Muscle of leg (tissue), 16 donors: ENCODE measurements at places on chromosomes 6 and 20. TPM values are rescaled to one million over a fixed set of nuclear protein-coding genes. Genes with fewer than 3 reads are reported as not detected.

The NHLRC1 gene
- total RNA-seq: 2.5 TPM

The PPP1R16B gene
- total RNA-seq: 5.5 TPM

The GABRR1 gene
- total RNA-seq: 0.40 TPM

The RAET1E gene
- total RNA-seq: 0.89 TPM

The TGM2 gene
- total RNA-seq: 10.1 TPM

The OTOR gene
- total RNA-seq: 0.35 TPM

The BCL2L1 gene
- total RNA-seq: 27.5 TPM

The CUTA gene
- total RNA-seq: 103 TPM

GRCh38 chr6:169805242-169805838 is 53.9 kb downstream of the ERMARD start:
- H3K27me3 ChIP-seq: peaks cover 7% of the 10 kb centered on the region
- no peaks in the 10 kb centered on the region for H3K36me3 ChIP-seq
- H3K4me3 ChIP-seq: no peak overlapping the region
- H3K27ac ChIP-seq: no peak overlapping the region
- H3K4me1 ChIP-seq: peaks cover 3% of the 10 kb centered on the region

- H3K27ac ChIP-seq: no peak overlapping the region
- no peak for DNase-seq
- H3K4me3 ChIP-seq: no peak overlapping the region
- H3K36me3 ChIP-seq: peaks cover 4% of the 10 kb centered on the region
- no peaks in the 10 kb centered on the region for H3K4me1 ChIP-seq
These were observed 46.2 kb downstream of the MAN1A1 start for GRCh38 chr6:119303164-119303887.

GRCh38 chr6:52494298-52495072 is 74.3 kb downstream of the EFHC1 start:
- H3K4me1 ChIP-seq: peaks cover 13% of the 10 kb centered on the region
- H3K4me3 ChIP-seq: no peak overlapping the region
- H3K27ac ChIP-seq: no peak overlapping the region

DNA sequence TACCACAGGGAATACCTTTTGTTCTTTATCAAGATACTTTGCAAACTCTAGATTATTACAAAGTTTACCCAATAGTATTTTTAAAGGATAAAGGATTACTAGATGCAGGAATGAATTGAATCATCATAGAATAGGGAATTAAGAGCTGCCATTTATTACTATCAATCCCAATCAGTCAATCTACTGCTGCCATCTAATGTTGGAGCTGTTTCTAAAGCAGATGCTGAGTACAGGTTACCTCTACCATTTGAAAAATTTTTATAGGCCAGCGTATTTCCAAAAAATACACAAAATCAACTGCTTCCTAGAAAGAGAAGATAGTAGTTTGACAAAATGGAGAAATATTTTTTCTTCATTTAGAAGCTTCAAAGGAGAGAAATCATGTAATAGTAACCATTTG is 520.4 kb downstream of the ADGRB3 start:
- no peaks in the 10 kb centered on the region for H3K36me3 ChIP-seq
- no peaks in the 10 kb centered on the region for H3K27me3 ChIP-seq
- H3K4me1 ChIP-seq: no peaks in the 10 kb centered on the region
- H3K4me3 ChIP-seq: no peak overlapping the region

DNA sequence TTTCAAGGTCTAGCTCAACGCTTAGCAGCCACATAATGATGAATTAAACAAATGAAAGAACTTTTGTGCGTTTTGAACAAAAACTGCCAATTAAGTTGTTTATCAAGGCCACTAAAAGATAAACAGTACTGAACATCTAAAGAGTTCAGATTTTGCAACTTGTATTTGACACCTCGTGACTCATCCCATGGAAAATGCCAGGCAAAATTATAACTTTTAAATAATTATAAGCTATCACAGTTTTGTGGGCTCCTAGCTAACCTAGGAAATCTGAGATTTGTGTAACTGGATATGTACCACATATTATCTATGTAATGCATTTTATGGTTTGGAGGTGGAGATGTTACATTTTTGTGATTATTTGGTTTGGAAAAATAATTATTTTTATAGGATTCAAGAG is 9.6 kb upstream of the BAG2 start:
- peaks cover 2% of the 10 kb centered on the region for H3K36me3 ChIP-seq
- H3K27me3 ChIP-seq: no peaks in the 10 kb centered on the region
- no peak overlapping the region for H3K27ac ChIP-seq
- DNase-seq: no peak
- no peak overlapping the region for H3K4me3 ChIP-seq
- no peaks in the 10 kb centered on the region for H3K4me1 ChIP-seq

DNA sequence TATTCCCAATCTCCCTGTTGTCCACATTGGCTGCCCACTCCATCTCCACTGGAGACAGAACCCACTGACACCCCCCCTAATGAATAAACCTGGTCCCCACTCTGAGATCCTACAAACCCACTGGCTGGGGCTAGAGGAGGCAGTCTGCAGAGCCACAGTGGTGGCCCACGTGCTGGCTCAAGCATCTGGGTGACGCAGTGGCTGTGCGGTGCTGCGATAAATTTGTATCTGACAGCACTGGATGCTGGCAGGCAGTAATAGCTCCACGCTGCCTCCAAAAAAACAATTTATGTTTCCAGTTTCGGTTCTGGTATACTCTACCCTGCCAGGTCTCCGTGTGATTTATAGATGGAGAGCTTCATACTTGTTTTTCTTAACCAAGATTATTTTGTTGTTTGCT is 87.1 kb upstream of the SYNDIG1 start:
- no peaks in the 10 kb centered on the region for H3K36me3 ChIP-seq
- no peak overlapping the region for H3K27ac ChIP-seq

DNA sequence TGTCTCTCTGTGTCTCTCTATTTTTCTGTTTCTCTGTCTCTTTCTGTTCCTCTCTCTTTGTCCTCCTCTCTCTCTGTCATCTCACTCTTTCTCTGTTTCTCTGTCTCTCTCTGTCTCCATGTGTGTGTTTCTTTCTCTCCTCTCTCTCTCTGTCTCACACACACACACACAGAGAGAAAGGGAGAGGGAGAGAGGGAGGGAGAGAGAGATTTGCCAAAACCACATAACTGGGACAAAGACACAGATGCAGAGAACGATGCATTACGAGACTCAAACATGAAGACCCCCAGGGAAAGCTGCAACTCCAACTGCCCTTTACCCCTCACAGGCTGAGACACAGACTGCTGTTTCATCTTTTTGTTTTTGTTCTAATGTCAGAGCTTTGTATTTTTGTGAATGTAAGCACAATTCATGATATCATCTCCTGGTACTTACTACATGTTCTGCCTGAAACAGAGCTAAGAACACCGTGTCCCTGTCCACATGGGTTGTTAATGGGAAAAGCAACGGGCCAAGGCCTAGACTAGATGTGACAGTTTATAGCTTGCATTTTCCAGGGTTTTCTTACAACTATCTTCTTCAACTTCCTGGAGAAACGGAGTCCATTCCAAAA is 177.1 kb upstream of the ARID1B start:
- H3K4me1 ChIP-seq: no peaks in the 10 kb centered on the region
- peaks cover 5% of the 10 kb centered on the region for H3K27me3 ChIP-seq
- H3K4me3 ChIP-seq: no peak overlapping the region
- peak; percentile 76 for DNase-seq
- no peaks in the 10 kb centered on the region for H3K36me3 ChIP-seq
- H3K27ac ChIP-seq: peak overlapping the region; percentile 60

DNA sequence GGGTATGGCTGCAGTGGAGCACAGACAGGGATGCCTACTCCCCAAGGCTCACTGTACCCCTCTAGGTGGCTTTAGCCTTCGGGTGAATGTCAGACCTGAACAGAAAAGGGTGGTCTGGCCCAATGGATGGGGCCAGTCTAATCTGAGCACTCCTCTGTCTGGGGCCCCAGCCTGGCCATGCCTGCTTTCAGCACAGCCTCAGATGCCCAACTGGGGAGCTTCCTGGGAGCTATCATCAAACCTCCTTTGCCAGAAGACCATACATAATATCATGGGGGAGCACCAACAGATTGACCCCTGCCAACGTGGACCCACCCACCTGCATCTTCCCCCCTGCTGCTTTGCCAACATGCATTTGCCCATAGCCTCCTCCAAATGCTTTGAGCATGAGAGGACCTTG is 454.1 kb upstream of the KHDRBS2 start:
- H3K36me3 ChIP-seq: no peaks in the 10 kb centered on the region
- H3K27ac ChIP-seq: no peak overlapping the region
- no peaks in the 10 kb centered on the region for H3K4me1 ChIP-seq
- H3K27me3 ChIP-seq: no peaks in the 10 kb centered on the region

- H3K27ac ChIP-seq: no peak overlapping the region
- no peak for DNase-seq
- no peaks in the 10 kb centered on the region for H3K27me3 ChIP-seq
- no peaks in the 10 kb centered on the region for H3K36me3 ChIP-seq
These were observed 103.4 kb upstream of the CCN2 start for GRCh38 chr6:132054525-132054924.

- no peak overlapping the region for H3K27ac ChIP-seq
- peaks cover 5% of the 10 kb centered on the region for H3K4me1 ChIP-seq
- H3K4me3 ChIP-seq: no peak overlapping the region
- no peak for DNase-seq
- H3K36me3 ChIP-seq: no peaks in the 10 kb centered on the region
- H3K27me3 ChIP-seq: peaks cover 69% of the 10 kb centered on the region
These were observed 13.4 kb upstream of the NR2E1 start for GRCh38 chr6:108152446-108152845.

- H3K36me3 ChIP-seq: no peaks in the 10 kb centered on the region
- H3K27me3 ChIP-seq: no peaks in the 10 kb centered on the region
- H3K4me1 ChIP-seq: peaks cover 7% of the 10 kb centered on the region
- DNase-seq: peak; percentile 45
- no peak overlapping the region for H3K4me3 ChIP-seq
These were observed 83.4 kb upstream of the NEDD9 start for GRCh38 chr6:11315743-11316437.

GRCh38 chr6:72286911-72287311 is 335.0 kb upstream of the KCNQ5 start:
- DNase-seq: no peak
- H3K4me3 ChIP-seq: no peak overlapping the region
- no peaks in the 10 kb centered on the region for H3K4me1 ChIP-seq
- H3K27me3 ChIP-seq: no peaks in the 10 kb centered on the region

- H3K36me3 ChIP-seq: no peaks in the 10 kb centered on the region
- no peak overlapping the region for H3K4me3 ChIP-seq
- H3K27me3 ChIP-seq: no peaks in the 10 kb centered on the region
- no peaks in the 10 kb centered on the region for H3K4me1 ChIP-seq
- H3K27ac ChIP-seq: no peak overlapping the region
These were observed 139.4 kb upstream of the ID4 start for GRCh38 chr6:19697744-19698290.

- H3K36me3 ChIP-seq: peaks cover 5% of the 10 kb centered on the region
- no peak overlapping the region for H3K4me3 ChIP-seq
- no peak for DNase-seq
- no peaks in the 10 kb centered on the region for H3K27me3 ChIP-seq
- H3K4me1 ChIP-seq: peaks cover 23% of the 10 kb centered on the region
These were observed 42.4 kb downstream of the ILRUN start for GRCh38 chr6:34654061-34654710.

DNA sequence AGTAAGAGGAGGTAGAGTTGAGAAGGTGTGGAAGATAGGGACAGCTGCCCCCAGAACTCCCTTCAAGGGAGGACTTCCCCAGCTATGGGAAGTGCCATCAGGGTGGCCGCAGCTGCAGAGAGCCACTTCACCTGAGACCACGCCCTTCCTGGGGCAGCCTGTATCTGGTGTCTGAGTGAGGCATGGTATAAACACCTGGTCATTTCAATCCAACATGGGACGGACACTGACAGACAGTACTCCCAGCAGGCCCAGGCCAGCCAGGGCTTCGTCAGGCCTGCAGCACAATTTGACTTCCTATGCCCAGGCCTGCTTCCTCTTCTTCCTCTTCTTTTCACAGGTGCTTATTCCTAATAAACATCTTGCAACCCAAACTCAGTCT is 4.5 kb downstream of the SOX12 start:
- peaks cover 16% of the 10 kb centered on the region for H3K36me3 ChIP-seq
- H3K4me1 ChIP-seq: peaks cover 41% of the 10 kb centered on the region

DNA sequence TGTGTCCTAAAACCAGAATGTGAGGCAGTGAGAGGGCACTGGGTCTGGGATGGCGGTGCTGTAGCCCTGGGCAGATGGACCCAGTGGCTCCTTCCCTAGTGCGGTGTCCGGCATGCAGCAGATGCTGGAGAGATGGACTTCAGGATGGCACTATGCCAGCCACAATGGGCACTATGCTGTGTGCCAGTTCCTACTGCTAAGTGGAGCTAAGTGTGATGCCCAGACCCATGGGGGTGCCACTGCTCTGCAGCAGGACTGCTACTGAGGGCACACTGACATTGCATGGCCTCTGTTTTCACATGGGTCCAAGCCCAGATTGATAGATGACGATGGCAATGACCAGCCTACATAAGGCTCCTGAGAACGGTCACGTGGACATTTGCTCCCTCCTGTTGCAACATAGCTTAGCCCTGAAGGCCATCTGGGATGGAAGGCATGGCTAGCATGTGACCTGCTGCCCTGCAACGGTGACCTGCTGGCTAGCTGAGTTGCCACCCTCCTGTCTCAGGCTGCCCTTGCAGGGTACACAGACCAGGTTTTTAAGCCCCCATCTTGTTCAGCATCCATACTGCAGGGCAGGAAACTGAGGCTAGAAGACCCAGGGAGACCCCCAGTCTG is 31.3 kb upstream of the KCNK16 start:
- H3K27me3 ChIP-seq: peaks cover 2% of the 10 kb centered on the region
- no peak for DNase-seq
- H3K27ac ChIP-seq: no peak overlapping the region
- peaks cover 8% of the 10 kb centered on the region for H3K4me1 ChIP-seq

DNA sequence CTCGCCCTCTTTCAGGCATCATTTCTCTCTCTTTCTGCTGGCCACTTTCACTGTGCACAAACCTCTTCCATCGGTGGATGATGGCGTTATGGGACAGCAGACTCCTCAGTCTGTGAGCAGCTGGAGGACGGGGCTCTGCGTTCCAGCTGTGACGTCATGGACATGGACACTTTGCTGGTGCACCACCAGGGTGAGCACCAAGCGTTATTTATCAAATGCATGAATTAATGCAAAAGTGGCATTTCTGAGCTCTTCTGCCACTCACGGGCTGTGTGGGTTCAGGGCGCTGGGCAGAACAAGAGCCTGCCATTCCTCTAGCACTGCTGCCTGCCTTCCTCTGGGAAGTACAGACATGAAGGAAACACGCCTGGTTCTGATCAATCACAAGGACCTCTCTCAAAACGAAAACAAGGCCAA is 82.9 kb upstream of the MPC1 start:
- H3K4me1 ChIP-seq: peaks cover 14% of the 10 kb centered on the region
- H3K36me3 ChIP-seq: peaks cover 24% of the 10 kb centered on the region
- peak; percentile 87 for DNase-seq
